ENCODE measurements at places on chromosomes 4 and X. TPM values are rescaled to one million over a fixed set of nuclear protein-coding genes. Genes with fewer than 3 reads are reported as not detected.

Gene PABPC1L2B
- total RNA-seq = not detected

Gene GC
- not detected for total RNA-seq

Gene ABLIM2
- total RNA-seq = 2.5 TPM

Gene DYNLT3
- 48.3 TPM for total RNA-seq

Gene SLC10A4
- not detected for total RNA-seq

Gene CCDC158
- total RNA-seq = not detected

Gene SPIN4
- total RNA-seq = 1.1 TPM

Gene CCDC120
- 12.2 TPM for total RNA-seq

Gene TRIM2
- 3.4 TPM for total RNA-seq

Gene PRKG2
- total RNA-seq = 0.27 TPM

Gene TAF7L
- not detected for total RNA-seq

Gene ARMCX4
- total RNA-seq = 17.9 TPM

Gene ENPEP
- total RNA-seq = not detected

- H3K27ac ChIP-seq = no peak overlapping the region
- H3K4me3 ChIP-seq = no peak overlapping the region
- no peaks in the 10 kb centered on the region for H3K27me3 ChIP-seq
- H3K36me3 ChIP-seq = peaks cover 2% of the 10 kb centered on the region
Measured at GRCh38 chr4:169649545-169650226, 29.3 kb downstream of the CLCN3 start.

- no peak overlapping the region for H3K27ac ChIP-seq
- no peaks in the 10 kb centered on the region for H3K4me1 ChIP-seq
- DNase-seq = no peak
- H3K36me3 ChIP-seq = no peaks in the 10 kb centered on the region
Measured at GRCh38 chr4:166802346-166802745, 431.9 kb downstream of the SPOCK3 start.

GRCh38 chr4:101871962-101872676 is 81.6 kb downstream of the BANK1 start:
- peaks cover 7% of the 10 kb centered on the region for H3K27me3 ChIP-seq
- H3K36me3 ChIP-seq = no peaks in the 10 kb centered on the region
- H3K4me1 ChIP-seq = no peaks in the 10 kb centered on the region

DNA sequence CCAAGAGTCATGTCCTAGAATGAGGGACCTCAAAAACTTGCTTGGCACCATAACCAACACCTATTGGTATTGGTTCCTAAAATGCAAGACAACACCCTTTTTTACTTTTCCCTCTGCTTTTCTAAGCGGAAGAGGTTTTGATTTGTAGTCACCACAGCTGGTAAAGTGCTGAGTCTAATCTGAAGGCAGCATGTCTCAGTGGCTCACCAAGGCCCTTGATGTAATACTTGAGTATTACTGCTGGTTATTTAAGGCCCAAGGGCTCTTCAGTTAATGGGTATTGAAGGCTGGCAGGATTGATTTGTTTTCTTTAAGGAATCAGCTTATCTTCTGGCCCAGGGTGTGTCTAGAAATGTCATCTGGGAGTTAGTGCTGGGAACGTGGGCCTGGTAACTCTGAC is 735.1 kb downstream of the GLUD2 start:
- no peak for DNase-seq
- no peak overlapping the region for H3K4me3 ChIP-seq
- H3K27me3 ChIP-seq = no peaks in the 10 kb centered on the region
- no peak overlapping the region for H3K27ac ChIP-seq
- H3K36me3 ChIP-seq = no peaks in the 10 kb centered on the region
- no peaks in the 10 kb centered on the region for H3K4me1 ChIP-seq

- H3K4me1 ChIP-seq = no peaks in the 10 kb centered on the region
- DNase-seq = no peak
- H3K27ac ChIP-seq = no peak overlapping the region
- no peak overlapping the region for H3K4me3 ChIP-seq
- no peaks in the 10 kb centered on the region for H3K36me3 ChIP-seq
- no peaks in the 10 kb centered on the region for H3K27me3 ChIP-seq
Measured at GRCh38 chr4:61934198-61934597, 734.1 kb downstream of the ADGRL3 start.

- H3K4me1 ChIP-seq = no peaks in the 10 kb centered on the region
- H3K4me3 ChIP-seq = no peak overlapping the region
- no peak for DNase-seq
- no peaks in the 10 kb centered on the region for H3K36me3 ChIP-seq
- no peak overlapping the region for H3K27ac ChIP-seq
Measured at GRCh38 chrX:17078031-17078720, 131.7 kb downstream of the REPS2 start.

GRCh38 chr4:82496349-82496748 is 65.4 kb downstream of the TMEM150C start:
- H3K4me1 ChIP-seq = no peaks in the 10 kb centered on the region
- no peaks in the 10 kb centered on the region for H3K36me3 ChIP-seq
- no peak overlapping the region for H3K4me3 ChIP-seq
- DNase-seq = no peak

DNA sequence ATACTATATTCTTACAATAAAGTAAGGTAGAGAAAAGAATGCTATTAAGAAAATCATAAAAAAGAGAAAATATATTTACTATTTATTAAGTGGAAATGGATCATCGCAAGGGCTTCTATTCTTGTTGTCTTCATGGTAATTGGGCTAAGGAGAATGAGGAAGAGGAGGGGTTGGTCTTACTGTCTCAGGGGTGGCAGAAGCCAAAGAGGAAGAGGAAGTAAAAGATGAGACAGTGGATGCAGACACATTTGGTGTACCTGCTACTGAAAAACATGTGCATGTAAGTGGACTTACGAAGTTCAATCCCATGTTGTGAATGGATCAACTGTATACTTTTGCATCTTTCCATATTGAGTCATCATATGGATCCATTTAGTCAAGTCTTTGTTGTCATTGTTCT is 1502.1 kb upstream of the ADGRL3 start:
- no peak overlapping the region for H3K27ac ChIP-seq
- no peaks in the 10 kb centered on the region for H3K4me1 ChIP-seq
- H3K4me3 ChIP-seq = no peak overlapping the region

- peaks cover 2% of the 10 kb centered on the region for H3K27me3 ChIP-seq
- DNase-seq = no peak
- H3K27ac ChIP-seq = no peak overlapping the region
- H3K4me1 ChIP-seq = no peaks in the 10 kb centered on the region
- H3K36me3 ChIP-seq = no peaks in the 10 kb centered on the region
Measured at GRCh38 chrX:71941776-71942175, 31.1 kb downstream of the NHSL2 start.

DNA sequence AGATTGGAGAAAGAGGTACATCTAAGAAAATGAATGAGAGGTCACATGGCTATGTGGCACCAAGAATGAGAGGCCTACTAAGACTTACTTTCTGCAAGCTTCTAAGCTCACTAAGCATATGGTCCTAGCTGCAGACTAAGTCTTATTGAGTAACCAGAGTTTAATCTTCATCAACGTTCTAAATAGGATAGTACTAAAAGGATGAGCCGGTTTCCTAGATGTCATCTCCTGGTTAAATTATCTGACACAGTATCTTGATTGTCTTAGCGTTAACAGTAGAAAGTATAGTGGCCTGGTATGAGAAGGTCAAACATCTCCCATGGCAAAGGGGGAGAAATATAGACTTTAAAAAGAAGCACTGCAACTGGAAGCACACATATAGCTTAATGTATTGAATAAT is 448.1 kb downstream of the PDGFC start:
- no peak overlapping the region for H3K27ac ChIP-seq
- H3K4me3 ChIP-seq = no peak overlapping the region
- H3K27me3 ChIP-seq = no peaks in the 10 kb centered on the region

DNA sequence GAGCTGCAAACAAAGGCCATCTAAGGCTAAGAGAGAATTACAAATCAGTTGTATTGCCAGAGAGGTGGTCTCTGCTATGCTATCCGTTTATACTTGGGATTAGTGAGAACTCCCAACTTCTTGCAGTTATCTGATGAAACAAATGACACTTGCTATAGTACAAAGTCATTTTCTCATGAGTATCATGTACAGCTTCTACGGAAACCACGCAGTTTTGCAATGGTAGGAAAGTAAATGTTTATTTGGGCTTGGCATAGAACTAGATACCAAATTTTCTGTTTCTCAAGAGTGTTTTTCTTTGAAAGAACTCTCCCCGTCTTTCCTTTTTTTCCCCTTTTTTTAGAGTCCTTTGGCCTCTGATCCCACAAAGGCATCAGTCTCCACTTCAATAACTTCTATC is 128.2 kb upstream of the ENPEP start:
- H3K4me1 ChIP-seq = no peaks in the 10 kb centered on the region
- H3K27me3 ChIP-seq = no peaks in the 10 kb centered on the region
- H3K36me3 ChIP-seq = no peaks in the 10 kb centered on the region
- H3K4me3 ChIP-seq = no peak overlapping the region

- H3K27me3 ChIP-seq = no peaks in the 10 kb centered on the region
- no peaks in the 10 kb centered on the region for H3K4me1 ChIP-seq
- DNase-seq = no peak
- no peak overlapping the region for H3K4me3 ChIP-seq
- no peaks in the 10 kb centered on the region for H3K36me3 ChIP-seq
Measured at GRCh38 chrX:87616371-87616770, 98.8 kb downstream of the KLHL4 start.

DNA sequence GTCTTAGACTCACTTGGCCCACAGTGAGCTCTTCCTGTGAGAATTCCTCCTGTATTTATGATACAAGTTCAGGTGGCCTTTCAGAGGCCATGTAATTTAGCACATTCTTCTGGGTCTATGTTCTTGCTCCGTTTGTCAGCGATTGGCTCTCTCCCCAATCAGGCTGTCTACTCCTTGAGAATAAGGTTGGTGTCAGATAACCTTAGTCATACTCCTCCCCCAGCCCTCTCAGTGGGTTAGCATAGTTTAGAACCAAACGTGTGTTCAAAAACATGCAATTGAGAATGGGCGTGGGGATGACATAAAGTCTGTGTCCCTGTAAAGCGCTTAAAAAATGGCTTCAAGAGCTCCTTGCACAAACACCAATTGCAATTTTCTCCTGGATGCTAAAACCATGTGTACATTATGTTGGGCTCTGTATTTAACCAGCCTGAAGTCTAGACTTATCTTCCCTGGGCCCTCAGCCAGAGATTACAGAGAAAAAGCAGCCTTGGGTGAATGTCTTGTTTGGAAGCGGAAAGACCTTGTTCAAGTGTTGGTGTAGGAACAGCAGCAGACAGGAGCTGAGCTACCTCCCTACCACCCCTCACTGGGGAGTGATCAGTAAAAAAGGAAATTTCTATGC is 9.9 kb upstream of the CT47C1 start:
- no peak for DNase-seq
- H3K27me3 ChIP-seq = no peaks in the 10 kb centered on the region
- H3K4me1 ChIP-seq = no peaks in the 10 kb centered on the region
- H3K27ac ChIP-seq = no peak overlapping the region
- no peaks in the 10 kb centered on the region for H3K36me3 ChIP-seq
- no peak overlapping the region for H3K4me3 ChIP-seq

GRCh38 chrX:139178980-139179379 is 351.6 kb upstream of the F9 start:
- no peak overlapping the region for H3K27ac ChIP-seq
- H3K4me3 ChIP-seq = no peak overlapping the region
- DNase-seq = no peak
- no peaks in the 10 kb centered on the region for H3K4me1 ChIP-seq
- no peaks in the 10 kb centered on the region for H3K36me3 ChIP-seq

DNA sequence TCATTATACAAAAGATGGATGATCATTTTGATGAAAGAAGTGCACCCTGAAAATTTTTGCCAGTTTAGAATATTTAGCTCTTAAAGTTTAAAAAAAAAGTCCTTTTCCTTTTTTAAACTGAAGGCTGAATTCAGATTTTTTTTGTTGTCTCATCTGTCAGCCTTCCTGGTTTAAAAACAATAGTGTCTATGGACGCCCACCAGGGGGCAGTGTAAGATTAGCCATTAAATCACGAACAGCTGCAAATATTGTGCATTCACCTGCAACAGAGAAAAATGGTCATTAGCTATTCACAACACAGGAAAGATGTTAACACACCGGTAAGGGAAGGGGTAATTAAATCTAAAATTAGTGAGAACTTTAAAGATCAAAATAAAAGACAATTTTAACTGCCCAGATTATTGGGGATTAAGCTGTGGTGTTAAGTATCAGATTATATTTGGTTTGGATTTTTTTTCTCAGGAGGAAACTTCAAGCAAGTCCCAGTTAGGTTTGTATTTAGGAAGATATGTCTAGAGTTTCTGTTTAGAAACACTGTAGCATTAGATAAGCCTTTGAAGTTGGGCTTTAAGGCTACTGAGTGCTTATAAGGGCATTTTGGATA is 4.4 kb upstream of the CXorf38 start:
- H3K27me3 ChIP-seq = no peaks in the 10 kb centered on the region
- peak; percentile 61 for DNase-seq
- H3K36me3 ChIP-seq = peaks cover 21% of the 10 kb centered on the region
- no peak overlapping the region for H3K4me3 ChIP-seq
- H3K4me1 ChIP-seq = peaks cover 6% of the 10 kb centered on the region
- H3K27ac ChIP-seq = no peak overlapping the region

GRCh38 chr4:157121401-157121800 is 45.5 kb downstream of the GLRB start:
- no peaks in the 10 kb centered on the region for H3K36me3 ChIP-seq
- DNase-seq = no peak
- H3K4me3 ChIP-seq = no peak overlapping the region
- H3K4me1 ChIP-seq = no peaks in the 10 kb centered on the region
- no peaks in the 10 kb centered on the region for H3K27me3 ChIP-seq
- no peak overlapping the region for H3K27ac ChIP-seq

DNA sequence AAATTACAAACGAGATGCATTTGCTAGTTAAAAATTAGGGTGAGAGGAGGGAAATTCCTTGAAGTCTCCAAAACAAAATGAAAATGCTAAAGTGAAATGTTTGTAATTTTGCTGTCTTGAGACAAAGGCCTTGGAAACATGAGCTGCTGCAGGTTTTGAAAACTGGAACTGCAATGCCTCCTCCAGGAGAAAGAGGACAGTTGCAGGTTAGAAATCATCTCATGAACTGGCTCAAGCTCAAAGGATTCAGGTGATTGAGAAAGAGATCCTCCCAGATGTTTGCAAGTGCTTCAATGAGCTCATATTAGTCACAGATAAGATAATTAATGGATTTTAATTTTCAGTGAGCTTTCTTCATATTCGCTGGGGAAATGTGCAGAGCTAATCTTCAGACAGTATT is 32.4 kb downstream of the SMPX start:
- no peaks in the 10 kb centered on the region for H3K27me3 ChIP-seq
- no peaks in the 10 kb centered on the region for H3K4me1 ChIP-seq
- DNase-seq = no peak
- H3K4me3 ChIP-seq = no peak overlapping the region
- no peaks in the 10 kb centered on the region for H3K36me3 ChIP-seq
- H3K27ac ChIP-seq = no peak overlapping the region

DNA sequence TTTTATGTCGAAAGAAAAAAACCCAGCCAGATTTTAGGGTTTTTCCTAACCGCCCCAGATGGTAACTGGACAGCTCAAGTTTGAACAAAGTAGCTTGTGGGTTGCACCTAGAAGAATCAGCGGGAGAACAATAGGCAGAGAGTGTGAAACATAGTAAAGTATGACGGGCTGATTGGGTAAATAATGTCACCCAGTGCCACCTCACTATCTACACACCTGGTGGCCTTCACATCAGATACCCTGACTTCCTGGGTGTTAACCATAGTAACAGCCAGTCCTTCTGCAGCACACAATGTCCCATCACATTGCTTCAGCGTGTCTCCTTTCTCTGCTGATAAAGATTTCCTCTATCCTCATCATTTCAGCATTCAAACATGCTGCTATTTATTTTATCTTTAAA is 159.1 kb upstream of the HS3ST1 start:
- H3K27ac ChIP-seq = no peak overlapping the region
- no peaks in the 10 kb centered on the region for H3K27me3 ChIP-seq
- DNase-seq = no peak
- H3K36me3 ChIP-seq = no peaks in the 10 kb centered on the region
- H3K4me3 ChIP-seq = no peak overlapping the region
- H3K4me1 ChIP-seq = no peaks in the 10 kb centered on the region

Measured in CD4-positive, alpha-beta T cell (primary cell).